ENCODE measurements at places on chromosomes 3 and 15. TPM values are rescaled to one million over a fixed set of nuclear protein-coding genes. Genes with fewer than 3 reads are reported as not detected.

DNA sequence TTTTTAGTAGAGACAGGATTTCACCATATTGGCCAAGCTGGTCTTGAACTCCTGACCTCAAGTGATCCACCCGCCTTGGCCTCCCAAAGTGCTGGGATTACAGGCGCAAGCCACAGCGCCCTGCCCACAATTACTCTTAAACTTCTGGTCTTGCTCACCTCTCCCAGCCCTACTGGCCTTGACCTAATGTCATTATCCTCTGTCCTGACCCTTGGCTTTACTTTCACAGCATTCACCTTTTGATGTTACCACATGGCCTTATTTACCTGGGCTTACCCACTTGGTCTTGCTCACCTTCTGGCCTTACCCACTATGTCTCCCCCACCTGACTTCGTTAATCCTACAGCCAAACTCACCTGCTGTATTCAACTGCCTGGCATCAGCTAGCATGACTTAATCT is 105.9 kb downstream of the IL12A start:
- H3K4me1 ChIP-seq, result no peaks in the 10 kb centered on the region
- H3K36me3 ChIP-seq, result no peaks in the 10 kb centered on the region
- DNase-seq, result no peak
- H3K27ac ChIP-seq, result no peak overlapping the region
- no peak overlapping the region for H3K4me3 ChIP-seq

DNA sequence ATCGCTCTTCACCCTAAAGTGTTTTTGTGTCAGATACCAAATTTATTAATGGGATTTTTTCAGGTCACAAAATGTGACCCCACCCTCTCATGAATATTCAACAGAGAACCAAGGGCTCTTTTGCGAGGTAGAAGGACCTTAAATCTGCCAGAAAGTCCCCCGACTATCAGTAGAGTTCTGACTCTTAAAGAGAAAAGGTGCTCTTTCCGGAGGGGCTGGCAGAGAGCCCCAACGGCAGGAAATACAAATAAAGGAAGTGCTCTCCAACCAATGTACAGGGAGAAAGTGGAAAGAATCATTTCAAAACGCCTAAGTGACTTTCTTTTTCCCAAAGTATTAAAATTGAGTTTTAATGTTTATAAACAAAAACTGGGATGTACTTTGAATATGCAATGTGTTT is 517.2 kb downstream of the FOXP1 start:
- no peaks in the 10 kb centered on the region for H3K36me3 ChIP-seq
- H3K27ac ChIP-seq, result peak overlapping the region; percentile 28
- H3K4me1 ChIP-seq, result peaks cover 37% of the 10 kb centered on the region
- DNase-seq, result no peak

DNA sequence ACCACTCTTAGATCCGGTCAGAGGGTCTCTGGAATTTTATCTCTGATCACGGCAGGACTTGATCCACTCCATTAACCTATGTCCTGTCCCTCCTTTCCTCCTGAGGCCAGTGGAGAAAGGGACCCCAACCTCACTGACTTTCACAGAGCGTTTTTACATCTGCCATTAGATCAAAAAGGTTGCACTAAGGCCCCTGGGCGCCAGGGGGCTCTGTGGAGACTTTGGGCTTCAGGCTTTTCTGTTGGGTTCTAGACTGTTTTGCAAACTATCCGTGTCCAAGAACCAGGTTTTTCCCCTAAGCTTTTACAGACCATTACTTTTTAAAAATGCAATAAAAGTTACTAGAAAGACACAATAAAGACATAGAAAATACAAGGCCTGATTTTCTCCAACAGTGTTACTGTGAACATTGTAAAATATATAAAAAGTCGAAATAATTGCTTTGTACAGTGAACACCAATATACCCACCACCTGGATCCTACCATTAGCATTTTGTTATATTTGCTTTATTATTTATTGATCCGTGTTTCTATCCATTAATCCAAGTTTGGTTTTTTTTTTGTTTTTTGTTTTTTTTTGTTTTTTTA is 159.7 kb downstream of the POLR2M start:
- H3K4me1 ChIP-seq, result no peaks in the 10 kb centered on the region
- no peaks in the 10 kb centered on the region for H3K36me3 ChIP-seq
- no peak overlapping the region for H3K4me3 ChIP-seq
- H3K27ac ChIP-seq, result no peak overlapping the region

DNA sequence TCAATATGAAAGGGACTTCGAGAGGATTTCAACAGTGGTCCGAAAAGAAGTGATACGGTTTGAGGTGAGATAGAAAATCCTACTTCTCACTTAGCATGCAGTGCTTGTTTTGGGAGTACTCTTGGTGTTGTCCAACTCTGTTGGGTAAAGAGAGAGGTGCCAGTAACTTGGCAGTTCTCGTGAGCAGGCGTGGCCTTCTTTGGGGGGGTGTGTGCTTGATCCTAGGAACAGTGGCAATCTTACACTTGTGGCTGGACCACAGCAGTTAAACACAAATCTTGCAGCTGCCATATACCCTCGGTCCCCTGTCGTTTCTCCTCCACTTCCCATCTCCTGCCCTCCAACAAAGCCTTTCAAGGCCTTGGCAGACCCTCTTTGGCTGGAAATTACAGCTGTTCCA is 15.2 kb upstream of the SNX22 start:
- peaks cover 9% of the 10 kb centered on the region for H3K4me1 ChIP-seq
- H3K36me3 ChIP-seq, result peaks cover 70% of the 10 kb centered on the region
- H3K27me3 ChIP-seq, result no peaks in the 10 kb centered on the region
- no peak for DNase-seq
- H3K27ac ChIP-seq, result no peak overlapping the region

GRCh38 chr15:89358435-89358754 is 23.8 kb upstream of the POLG start:
- no peak overlapping the region for H3K27ac ChIP-seq
- no peaks in the 10 kb centered on the region for H3K36me3 ChIP-seq
- H3K4me3 ChIP-seq, result peak overlapping the region; percentile 50
- H3K27me3 ChIP-seq, result peaks cover 88% of the 10 kb centered on the region

DNA sequence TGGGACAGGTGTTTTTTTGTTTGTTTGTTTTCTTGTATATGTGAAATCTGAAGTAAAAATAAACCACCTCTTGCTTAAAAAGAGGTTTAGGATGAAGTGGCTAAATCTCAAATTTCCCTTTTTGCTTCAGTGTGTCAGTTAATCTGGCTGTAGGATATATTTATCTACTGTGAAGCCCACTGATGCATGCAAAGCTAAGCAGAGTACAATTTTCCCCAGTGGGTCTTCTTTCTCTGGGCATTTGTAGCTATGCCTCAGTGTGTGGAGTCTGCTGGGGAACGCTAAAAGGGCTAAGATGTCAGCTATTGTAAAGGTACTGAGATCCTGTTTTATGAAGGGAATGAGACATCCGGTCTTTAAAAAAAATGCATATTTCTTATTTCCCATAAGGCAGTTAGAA is 190.6 kb downstream of the TCF12 start:
- H3K4me1 ChIP-seq, result no peaks in the 10 kb centered on the region
- 0 out of 3 replicates have a peak, but pooled peaks cover 3% of the 10 kb centered on the region for H3K36me3 ChIP-seq
- no peaks in the 10 kb centered on the region for H3K27me3 ChIP-seq
- H3K4me3 ChIP-seq, result no peak overlapping the region

- no peak overlapping the region for H3K4me3 ChIP-seq
- no peaks in the 10 kb centered on the region for H3K4me1 ChIP-seq
- H3K27ac ChIP-seq, result no peak overlapping the region
Observed at GRCh38 chr3:14768881-14769280, 49.9 kb upstream of the FGD5 start.

DNA sequence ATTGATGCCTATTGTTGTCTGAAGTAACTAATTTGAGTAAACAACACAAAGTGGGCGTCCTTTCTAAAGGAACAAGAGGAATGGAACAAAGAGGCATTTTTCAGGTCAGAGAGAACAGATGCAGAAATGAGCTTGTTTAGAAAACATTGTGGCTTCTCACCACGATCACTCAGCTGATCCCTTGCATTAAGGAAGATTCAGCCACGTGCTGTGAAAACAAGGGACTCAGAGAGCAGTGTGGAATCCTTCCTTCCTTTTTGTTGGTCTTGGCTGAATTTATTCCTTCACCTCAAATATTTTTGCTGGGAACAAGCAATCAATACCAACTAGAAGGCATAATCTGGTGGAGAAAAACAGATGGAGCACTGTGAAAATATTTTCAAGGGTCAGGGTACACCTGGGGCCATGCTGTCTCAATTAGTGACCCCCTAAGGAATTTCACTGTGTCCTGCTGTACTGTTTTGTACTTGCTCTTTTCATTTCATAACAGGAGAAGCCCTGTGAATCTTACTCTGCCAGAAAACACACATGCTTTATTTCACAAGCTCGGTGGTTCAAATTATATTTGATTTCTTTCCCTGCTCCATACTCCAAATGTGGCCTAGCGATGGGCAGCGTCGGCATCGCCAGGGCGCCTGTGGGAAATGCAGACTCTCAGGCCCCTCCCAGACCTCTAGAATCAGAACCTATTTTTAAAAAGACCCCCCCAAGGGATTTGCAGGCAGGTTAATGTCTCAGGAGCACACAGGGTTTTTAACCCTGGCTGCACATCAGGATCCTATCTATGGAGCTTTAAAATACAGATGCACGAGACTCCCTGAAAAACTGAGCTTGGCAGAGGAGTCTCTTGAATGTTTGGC is 11.6 kb upstream of the SLC6A20 start:
- DNase-seq, result no peak
- no peaks in the 10 kb centered on the region for H3K4me1 ChIP-seq

GRCh38 chr15:49686599-49686998 is 65.8 kb downstream of the DTWD1 start:
- H3K27ac ChIP-seq, result no peak overlapping the region
- H3K4me1 ChIP-seq, result no peaks in the 10 kb centered on the region
- H3K36me3 ChIP-seq, result no peaks in the 10 kb centered on the region
- no peak overlapping the region for H3K4me3 ChIP-seq
- no peak for DNase-seq

- H3K27ac ChIP-seq, result no peak overlapping the region
- no peaks in the 10 kb centered on the region for H3K4me1 ChIP-seq
- no peaks in the 10 kb centered on the region for H3K36me3 ChIP-seq
- no peak for DNase-seq
- H3K27me3 ChIP-seq, result no peaks in the 10 kb centered on the region
Observed at GRCh38 chr15:99211926-99212325, 37.5 kb downstream of the TTC23 start.

DNA sequence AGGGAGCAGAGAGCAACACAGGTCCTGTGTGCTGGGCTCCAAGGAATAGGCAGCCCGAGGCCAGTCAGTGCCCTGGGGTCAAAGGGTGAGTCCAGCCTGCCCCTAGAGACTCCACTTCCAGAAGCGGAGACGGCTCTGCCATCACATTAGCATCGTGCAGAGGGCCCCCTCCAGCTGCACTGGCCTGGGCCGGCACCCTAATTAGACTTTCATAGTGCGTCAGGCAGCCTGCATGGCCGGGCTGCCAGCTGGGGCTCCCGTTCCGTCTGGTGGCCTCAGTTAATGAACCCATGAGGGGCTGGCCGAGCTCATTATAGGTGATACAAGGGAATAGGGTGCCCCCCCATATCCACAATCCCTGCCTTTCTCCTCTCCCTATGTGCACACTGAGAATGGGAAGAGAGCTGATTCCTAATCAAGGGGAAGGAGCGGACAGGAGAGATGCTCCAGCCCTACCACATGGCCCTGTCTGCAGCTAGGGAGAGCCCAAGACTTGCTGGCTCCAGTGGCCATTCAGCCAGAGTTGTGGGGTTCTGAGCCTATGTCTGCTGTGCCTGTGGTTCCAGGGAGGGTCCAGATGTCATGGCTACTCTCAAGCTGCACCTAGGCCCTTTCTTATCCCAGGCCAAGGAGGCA is 128.0 kb downstream of the SRGAP3 start:
- H3K36me3 ChIP-seq, result no peaks in the 10 kb centered on the region
- H3K27me3 ChIP-seq, result peaks cover 29% of the 10 kb centered on the region

IGF1R gene
- 8.0 TPM for total RNA-seq

SLC28A2 gene
- not detected for total RNA-seq

CCR8 gene
- total RNA-seq, result not detected

PP2D1 gene
- not detected for total RNA-seq
